PC-9 (cell line): ENCODE measurements at places on chromosomes 12 and 14. TPM values are rescaled to one million over a fixed set of nuclear protein-coding genes. Genes with fewer than 3 reads are reported as not detected.

The SLIRP gene
- 298 and 375 TPM in 2 replicates for total RNA-seq

The NTF3 gene
- not detected in 2 replicates for total RNA-seq

The AQP2 gene
- total RNA-seq, result not detected in 2 replicates

The LRRC10 gene
- total RNA-seq, result not detected in 2 replicates

The LAG3 gene
- total RNA-seq, result 9.4 and 10.5 TPM in 2 replicates

The MIP gene
- total RNA-seq, result not detected in 2 replicates

The POTEM gene
- total RNA-seq, result not detected in 2 replicates

The KRT81 gene
- total RNA-seq, result 2.5 and 4.3 TPM in 2 replicates
